ENCODE measurements at places on chromosomes 1 and 21. TPM values are rescaled to one million over a fixed set of nuclear protein-coding genes. Genes with fewer than 3 reads are reported as not detected.

GRCh38 chr1:61299463-61299862 is 217.1 kb downstream of the NFIA start:
- no peak overlapping the region for H3K4me3 ChIP-seq
- no peak overlapping the region for H3K27ac ChIP-seq
- H3K4me1 ChIP-seq: no peaks in the 10 kb centered on the region
- H3K27me3 ChIP-seq: no peaks in the 10 kb centered on the region
- no peaks in the 10 kb centered on the region for H3K36me3 ChIP-seq

GRCh38 chr1:57307392-57308170 is 116.3 kb downstream of the DAB1 start:
- no peak for DNase-seq
- H3K4me1 ChIP-seq: no peaks in the 10 kb centered on the region
- H3K36me3 ChIP-seq: no peaks in the 10 kb centered on the region
- H3K27ac ChIP-seq: no peak overlapping the region
- H3K4me3 ChIP-seq: no peak overlapping the region
- no peaks in the 10 kb centered on the region for H3K27me3 ChIP-seq

DNA sequence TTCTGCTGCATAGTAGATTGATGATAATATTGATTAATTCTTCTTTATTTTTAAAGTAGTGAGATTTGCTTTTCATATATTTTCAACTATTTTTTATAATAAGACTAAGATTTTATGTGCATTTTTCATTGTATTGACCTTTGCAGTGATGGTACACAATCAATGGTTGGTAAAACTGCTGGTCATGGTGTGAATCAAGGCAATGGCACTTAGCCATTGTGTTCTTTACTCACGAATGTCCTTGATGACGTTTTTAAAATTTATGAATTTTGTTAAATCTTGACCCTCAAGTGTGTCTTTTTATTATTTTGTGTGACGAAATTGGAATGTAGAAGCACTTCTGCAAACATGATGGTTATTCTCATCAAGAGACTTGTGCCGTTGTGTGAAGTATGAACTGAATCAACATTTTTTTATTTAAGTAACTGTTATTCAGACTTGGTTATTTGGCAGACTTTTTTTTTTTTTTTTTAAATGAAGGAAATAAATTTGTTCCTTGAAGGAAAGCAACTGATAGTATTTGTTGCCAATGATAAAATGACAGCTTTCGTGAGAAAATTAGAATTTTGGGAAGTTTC is 22.6 kb downstream of the CDC73 start:
- H3K4me3 ChIP-seq: no peak overlapping the region
- no peak overlapping the region for H3K27ac ChIP-seq
- H3K4me1 ChIP-seq: no peaks in the 10 kb centered on the region
- no peaks in the 10 kb centered on the region for H3K27me3 ChIP-seq
- peaks cover 99% of the 10 kb centered on the region for H3K36me3 ChIP-seq

DNA sequence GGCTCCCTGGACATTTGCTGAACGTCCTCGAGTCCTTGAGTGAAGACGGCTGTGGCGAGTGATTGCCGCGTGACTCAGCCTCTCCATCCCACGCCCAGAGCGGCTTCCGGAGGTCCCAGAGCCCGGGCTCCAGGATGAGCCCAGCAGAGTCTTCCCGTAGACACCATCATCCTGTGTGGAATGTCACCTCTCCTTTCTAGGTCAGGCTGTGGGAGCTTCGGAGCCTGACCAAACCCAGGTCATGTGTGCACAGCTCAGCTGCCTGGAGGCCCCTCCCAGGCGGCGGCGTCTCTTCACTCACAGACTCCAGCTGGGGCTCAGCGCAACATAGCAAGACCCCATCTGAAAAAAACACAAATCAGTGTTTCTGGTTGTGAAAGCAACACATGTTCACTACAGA is 38.2 kb downstream of the PRKCZ start:
- H3K27ac ChIP-seq: no peak overlapping the region
- DNase-seq: no peak

DNA sequence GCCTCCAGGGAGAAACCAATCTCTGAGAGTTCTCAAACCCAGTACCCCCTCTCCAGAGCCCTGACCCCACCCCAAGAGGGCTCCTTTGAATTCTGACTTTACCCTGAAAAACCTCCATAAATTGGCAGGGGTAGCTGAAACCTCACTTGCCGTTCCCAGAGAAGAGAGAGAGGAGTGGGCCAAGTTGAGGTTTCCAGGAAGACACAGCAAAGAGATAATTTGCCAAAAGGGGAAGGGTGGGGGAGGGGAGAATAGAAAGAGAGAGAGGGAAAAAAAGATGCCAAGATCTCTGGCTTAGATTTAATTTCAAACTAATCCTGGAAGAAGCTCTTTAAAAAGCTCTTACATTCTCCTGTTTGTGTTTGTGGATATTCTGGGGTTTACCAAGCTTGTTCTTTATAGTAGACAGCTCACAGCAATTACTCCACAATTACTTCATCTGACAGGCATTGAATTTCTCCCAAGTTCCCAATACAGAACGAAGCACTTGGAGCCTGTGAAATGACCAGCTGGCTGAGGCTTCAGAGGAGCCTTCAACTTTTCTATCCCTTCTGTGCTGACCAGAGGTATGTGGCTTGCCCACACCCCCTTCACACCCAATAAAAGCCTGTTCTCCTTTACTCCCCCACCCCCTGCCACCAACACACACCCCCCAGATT is 1.1 kb upstream of the GRHL3 start:
- DNase-seq: no peak
- H3K4me3 ChIP-seq: no peak overlapping the region
- no peaks in the 10 kb centered on the region for H3K27me3 ChIP-seq
- H3K27ac ChIP-seq: no peak overlapping the region
- no peaks in the 10 kb centered on the region for H3K36me3 ChIP-seq

DNA sequence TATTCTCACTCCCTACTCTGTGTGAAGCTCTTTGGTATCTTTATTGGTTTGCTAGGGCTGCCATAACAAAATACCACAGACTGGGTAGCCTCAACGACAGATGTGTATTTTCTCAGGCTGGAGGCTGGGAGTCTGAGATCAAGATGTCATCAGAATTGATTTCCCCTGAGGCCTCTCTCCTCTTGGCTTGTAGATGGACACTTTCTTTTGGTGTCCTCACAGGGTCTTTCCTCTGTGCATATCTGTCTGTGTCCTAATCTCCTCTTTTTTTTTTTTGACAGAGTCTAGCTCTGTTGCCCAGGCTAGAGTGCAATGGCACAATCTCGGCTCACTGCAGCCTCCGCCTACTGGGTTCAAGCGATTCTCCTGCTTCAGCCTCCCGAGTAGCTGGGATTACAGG is 71.4 kb upstream of the KCNJ6 start:
- H3K4me3 ChIP-seq: no peak overlapping the region
- no peaks in the 10 kb centered on the region for H3K4me1 ChIP-seq
- no peaks in the 10 kb centered on the region for H3K27me3 ChIP-seq
- no peaks in the 10 kb centered on the region for H3K36me3 ChIP-seq
- H3K27ac ChIP-seq: no peak overlapping the region

DNA sequence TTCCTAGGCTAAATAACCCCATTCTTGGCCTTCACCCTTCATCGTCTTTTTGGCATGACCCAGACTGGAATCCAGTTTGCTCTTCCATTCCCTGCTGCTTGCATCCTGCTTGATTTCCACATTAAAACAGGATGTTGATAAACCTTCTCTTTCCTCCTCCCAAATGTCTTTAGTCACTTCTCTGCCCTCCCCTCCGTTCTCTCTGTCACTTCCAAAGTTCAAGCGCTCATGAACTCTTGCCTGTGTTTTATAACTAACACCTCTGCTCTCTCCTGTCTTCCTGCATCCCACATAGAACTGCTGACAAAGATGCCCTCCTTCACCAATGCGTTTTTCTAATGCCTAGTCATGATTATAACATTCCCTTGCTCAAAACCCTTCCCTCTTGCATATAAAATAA is 65.6 kb upstream of the SLC44A3 start:
- peaks cover 32% of the 10 kb centered on the region for H3K4me1 ChIP-seq
- H3K36me3 ChIP-seq: no peaks in the 10 kb centered on the region
- no peak overlapping the region for H3K27ac ChIP-seq
- no peak for DNase-seq

DNA sequence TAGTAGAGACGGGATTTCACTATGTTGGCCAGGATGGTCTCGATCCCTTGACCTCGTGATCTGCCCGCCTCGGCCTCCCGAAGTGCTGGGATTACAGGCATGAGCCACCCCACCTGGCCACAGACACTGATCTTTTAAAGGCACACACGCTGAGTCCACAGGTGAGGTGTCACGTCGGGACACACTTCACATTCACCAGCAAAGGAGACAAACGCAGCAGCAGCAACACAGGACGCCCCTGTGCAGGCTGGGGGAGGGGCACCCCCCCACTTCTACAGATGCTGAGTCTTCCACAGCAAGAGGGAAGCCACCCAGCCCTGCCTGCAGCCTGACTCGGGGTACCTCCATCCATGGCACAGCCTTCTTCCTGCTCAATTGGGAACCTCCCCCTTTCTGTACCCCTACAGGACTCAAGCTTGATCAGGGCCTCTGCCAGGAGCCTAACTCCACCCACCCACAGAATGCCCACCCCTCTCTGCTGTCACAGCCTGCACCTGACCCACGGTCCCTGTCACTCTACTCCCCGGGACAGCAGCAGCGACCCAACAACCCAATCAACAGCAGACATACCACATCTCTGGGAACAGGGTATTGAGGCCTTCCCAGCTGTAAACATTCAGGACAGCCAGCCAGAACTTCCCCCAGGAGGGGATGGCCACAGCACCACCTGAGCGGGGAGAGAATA is 9.5 kb downstream of the LSS start:
- peak; percentile 46 for DNase-seq
- H3K4me1 ChIP-seq: no peaks in the 10 kb centered on the region
- no peaks in the 10 kb centered on the region for H3K27me3 ChIP-seq

GRCh38 chr1:161772397-161772796 is 6.3 kb downstream of the ATF6 start:
- DNase-seq: no peak
- H3K36me3 ChIP-seq: no peaks in the 10 kb centered on the region
- H3K4me3 ChIP-seq: no peak overlapping the region
- peaks cover 46% of the 10 kb centered on the region for H3K4me1 ChIP-seq
- no peaks in the 10 kb centered on the region for H3K27me3 ChIP-seq

The IFFO2 gene
- total RNA-seq: 19.7 TPM

The COL11A1 gene
- 0.82 TPM for total RNA-seq

The KCNT2 gene
- 1.0 TPM for total RNA-seq

The ZNF691 gene
- 13.2 TPM for total RNA-seq

The MR1 gene
- 21.9 TPM for total RNA-seq

The TTC39A gene
- 1.7 TPM for total RNA-seq

The HAO2 gene
- not detected for total RNA-seq

The ZNF593OS gene
- not detected for total RNA-seq

The KCNE1 gene
- 12.2 TPM for total RNA-seq

The ZMYND12 gene
- 1.3 TPM for total RNA-seq

The GBP2 gene
- 109 TPM for total RNA-seq

The IGFN1 gene
- total RNA-seq: not detected

The S100B gene
- total RNA-seq: 10.9 TPM

The VSIG8 gene
- not detected for total RNA-seq

The CA6 gene
- total RNA-seq: not detected

The SYTL1 gene
- 57.2 TPM for total RNA-seq

The DCST1 gene
- not detected for total RNA-seq

The GCSAML gene
- total RNA-seq: 0.09 TPM

Measured in spleen (tissue), 13 donors.